ENCODE measurements at places on chromosomes 6 and 20.

DNA sequence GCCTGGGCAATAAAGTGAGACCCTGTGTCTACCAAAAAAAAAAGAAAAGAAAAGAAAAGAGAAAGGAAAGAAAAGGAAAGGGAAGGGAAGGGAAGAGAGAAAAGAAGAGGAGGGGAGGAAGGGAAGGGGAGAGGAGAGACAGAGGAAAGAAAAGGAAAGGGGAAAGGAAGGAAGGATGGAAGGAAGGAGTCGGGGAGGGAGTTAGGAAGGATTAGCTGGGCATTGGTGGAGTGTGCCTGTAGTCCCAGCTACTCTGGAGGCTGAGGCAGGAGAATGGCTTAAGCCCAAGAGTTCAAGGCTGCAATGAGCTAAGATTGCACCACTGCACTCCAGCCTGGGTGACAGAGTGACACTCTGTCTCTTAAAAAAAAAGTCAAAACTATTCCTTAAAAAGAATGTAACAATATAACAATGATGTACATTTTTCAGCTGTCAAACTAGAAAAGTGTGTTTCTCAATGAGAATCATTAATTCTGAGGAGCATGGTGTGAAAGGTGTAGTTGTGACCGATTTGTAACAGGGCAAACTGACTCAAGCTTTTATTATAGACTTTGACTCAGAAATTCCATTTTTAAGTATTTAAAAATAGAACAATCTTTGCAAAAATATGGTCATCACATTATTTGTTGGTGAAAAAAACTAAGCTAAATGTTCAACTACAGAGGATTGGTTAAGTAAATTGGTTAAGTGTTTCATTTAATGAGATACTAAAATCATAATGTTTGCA is 14.7 kb downstream of the SNRPB start:
- no peak for DNase-seq

DNA sequence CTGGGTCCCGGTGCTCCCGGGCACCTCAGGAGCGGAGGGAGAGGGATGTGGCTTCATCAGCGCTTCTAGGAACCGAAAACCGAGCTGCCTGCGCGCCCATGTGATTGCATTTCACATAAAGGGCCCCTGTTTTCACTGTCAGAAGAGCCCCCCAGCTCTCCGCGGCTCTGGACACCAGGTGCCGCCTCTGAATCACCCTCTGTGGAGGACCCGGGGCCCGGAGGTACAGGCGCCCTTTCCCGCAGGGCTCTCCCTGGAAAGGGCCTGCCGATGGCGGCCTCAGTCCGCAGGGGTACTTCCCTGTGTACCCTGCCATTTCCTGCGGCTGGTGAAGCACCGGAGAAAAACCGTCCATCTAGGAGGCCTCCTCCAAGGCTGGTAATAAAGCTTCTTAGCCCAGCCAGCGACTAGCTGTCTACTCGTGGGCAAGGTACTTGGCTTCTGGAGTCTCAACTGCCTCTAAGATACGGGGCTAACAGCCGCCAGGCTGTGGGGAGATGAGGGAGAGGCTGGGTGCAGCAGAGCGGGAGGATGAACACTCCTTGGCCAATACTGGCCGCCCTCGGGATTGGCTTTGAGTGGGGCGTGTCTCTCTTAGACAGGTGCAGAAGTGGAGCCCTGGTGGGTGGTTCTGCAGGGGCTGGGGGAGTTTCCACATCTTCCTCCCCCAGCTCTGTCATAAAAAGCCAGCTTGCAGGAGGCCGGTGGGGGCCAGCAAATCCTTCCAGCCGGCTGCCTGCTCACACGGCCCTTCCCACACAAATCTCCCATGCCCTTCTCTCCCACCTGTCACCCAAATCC is 1.6 kb downstream of the PPP1R16B start:
- no peak for DNase-seq

GRCh38 chr6:106785298-106785697 is 155.9 kb downstream of the QRSL1 start:
- no peak for DNase-seq

DNA sequence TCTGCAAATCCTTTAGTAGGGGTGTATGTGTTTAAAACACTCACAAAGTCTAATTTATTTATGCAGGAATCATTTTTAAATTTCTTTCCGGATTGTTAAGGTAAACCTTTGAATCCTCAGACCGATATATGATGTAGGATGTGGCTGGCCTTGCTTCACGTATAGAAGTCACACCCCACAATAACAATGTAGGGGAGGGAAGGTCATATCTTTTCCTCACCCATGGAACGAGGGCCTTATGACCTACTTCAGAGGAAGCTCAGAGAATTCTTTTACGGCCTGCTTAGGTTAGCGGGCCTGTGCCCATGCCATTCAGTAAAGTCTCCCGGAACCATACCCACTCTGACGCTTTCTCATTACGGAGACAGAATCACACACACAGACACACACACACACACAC is 102.9 kb downstream of the MAP3K7 start:
- no peak for DNase-seq

DNA sequence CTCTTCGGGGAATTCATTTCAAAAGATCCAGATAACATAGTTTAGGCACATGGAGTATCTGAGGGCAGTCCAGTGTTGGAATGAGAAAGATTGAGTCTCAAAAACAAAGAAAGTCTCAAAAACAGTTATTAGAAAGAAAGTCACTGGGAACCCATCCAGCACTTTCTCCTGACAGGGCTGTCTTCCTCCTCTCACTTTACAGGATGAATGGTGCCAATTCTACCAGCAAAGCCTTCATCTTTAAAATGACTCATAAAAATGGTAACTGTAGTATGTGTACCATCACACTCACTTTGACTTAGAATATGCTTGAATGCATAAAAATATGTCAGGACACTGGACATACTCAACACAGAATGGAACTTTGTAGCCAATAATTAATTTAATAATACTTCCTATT is 71.3 kb downstream of the SLC22A3 start:
- DNase-seq, result no peak

GRCh38 chr6:17331238-17331637 is 50.1 kb downstream of the RBM24 start:
- no peak for DNase-seq

DNA sequence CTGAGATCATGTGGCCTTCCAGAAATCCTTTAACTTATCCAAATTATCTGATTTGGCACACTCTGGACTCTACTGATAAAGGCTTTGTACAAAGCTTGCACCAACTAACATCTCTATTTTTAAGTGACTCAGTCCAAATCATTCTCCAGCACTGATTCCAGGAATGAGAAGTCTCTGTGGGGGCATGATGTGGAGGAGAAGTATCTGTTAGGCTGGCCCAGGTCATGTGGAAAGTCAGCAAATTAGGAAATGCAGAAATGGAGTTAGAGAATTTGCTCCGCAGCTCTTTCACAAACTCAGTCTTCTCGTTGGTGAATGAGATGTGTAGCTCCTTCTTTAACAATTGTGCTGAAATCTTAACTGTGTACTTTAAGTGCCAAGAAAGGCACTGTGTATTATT is 165.7 kb downstream of the ZNF217 start:
- DNase-seq, result no peak

- no peak for DNase-seq
These were observed 597.9 kb downstream of the EPM2A start for GRCh38 chr6:145137425-145137824.

DNA sequence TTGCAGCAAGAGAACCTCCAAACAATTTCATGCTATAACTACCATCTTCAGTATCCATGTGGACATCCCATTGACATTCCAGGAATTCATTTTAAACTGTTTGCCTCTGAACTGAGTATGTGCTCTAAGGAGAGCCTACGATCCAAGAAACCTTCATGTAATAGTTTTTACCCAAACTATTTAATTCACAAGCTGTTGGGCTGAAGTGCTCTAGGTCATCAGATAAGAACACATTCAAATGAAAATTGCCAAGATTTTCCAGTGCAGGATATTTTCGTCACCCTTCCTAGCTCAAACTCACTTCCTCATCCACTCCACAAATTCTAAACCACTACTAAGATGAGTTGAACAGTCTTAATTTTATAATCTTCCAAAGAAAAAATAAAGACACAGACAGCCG is 12.8 kb downstream of the RSPO3 start:
- no peak for DNase-seq

GRCh38 chr20:36959242-36959641 is 7.7 kb upstream of the SAMHD1 start:
- no peak for DNase-seq

DNA sequence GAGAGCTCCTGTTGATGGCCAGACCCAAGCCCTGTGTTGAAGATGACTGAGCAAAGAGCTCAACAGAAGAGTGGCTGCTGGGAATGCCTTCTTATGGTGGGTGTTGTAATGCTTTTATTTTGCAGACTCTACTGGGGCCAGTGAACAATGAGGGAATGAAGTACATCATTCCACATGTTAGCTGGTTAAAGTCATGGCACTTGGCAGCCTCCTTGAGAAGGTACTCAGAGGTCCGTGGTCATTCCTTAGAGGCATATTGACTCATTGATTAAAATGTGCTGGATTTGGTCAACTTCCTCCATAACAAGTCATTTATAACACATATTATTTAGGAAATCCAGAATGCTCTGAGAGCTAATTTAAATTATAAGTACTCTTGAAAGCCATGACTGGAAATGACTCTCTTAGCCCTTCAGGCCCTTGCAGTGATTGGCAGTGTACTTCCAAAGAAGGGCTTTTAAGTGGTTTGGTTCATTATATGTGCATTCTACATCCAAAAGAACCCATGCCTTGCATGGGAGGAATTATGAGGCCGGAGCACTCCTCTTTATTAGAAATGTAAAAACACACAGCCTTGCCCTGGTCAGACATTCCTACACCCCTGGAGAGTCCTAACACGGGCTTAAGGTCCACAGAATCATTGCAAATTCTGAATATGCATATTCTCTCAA is 976.9 kb downstream of the KIF16B start:
- no peak for DNase-seq

DNA sequence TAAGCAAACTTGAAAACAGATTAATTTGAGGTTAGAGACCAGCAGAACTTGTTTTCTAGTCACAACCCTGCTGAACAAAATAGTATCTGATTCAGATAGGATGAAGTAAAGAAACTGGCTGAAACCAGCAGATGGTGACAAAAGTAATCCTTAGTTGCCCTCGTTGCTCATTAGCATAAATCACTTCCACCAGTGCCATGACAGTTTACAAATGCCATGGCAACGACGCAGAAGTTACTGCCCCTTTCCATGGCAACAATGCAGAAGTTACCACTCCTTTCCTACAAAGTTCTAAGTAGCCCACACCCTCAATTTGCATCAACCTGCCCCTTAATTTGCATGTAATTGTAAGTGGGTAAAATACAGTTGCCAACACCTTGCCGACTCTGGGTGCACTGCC is 23.7 kb downstream of the SNRPB start:
- no peak for DNase-seq

- no peak for DNase-seq
These were observed 88.8 kb downstream of the FYN start for GRCh38 chr6:111784433-111784832.

DNA sequence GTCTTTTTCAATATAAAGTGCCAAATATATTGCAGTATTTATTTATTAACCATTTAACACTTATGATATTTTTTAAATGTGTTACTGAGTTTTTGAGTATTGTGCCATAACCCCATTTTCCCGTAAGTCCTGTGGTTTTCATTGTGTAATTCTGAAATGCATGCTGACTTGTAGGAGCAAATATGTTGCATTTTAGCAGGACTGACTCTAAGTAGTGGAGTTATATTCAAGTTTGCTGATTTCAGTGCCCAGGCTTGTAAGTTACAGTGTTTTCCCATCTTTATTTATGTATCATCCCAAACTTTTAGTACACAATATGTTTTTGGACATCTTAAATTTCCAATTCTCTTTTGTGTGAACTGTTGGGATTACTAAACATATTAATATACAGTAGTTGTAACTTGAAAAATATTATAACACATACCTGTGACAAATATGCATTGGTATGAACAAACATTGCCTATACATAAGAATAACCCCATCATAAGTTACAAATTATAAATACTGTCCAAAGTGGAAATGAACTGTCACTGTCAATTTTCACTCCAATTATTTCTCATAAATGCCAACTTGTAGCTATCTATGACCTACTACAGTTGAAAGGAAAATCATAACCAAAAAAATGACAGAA is 179.3 kb upstream of the RUNX2 start:
- DNase-seq, result no peak

- DNase-seq, result no peak
These were observed 140.0 kb downstream of the ARID1B start for GRCh38 chr6:156917213-156917612.

DNA sequence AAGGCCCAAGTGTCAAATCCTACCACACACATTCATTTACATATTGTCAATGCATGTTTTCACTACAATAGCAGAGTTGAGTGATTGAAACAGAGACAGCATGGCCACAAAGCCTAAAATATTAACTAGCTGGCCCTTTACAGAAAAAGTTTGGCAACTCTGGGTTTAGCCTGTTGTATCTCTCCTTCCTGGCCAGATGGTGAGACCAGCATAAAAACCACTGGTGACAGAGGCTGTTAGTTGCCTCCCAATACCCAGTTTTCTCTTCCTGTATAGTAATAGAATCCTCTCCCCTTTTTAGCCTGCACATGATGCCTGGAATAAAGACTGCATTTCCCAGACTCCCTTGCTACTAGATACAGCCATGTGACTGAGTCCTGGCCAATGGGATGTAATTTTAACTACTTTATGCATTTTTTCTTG is 100.0 kb upstream of the TAB2 start:
- no peak for DNase-seq

- no peak for DNase-seq
These were observed 46.4 kb downstream of the UTRN start for GRCh38 chr6:144331491-144331969.
